ENCODE measurements at places on chromosomes 7 and 10.

- H3K4me3 ChIP-seq: no peak overlapping the region
- no peak overlapping the region for H3K27ac ChIP-seq
- no peaks in the 10 kb centered on the region for H3K4me1 ChIP-seq
- H3K36me3 ChIP-seq: no peaks in the 10 kb centered on the region
- no peak for DNase-seq
- no peaks in the 10 kb centered on the region for H3K27me3 ChIP-seq
These were observed 27.1 kb downstream of the MET start for GRCh38 chr7:116698930-116699721.

- H3K4me1 ChIP-seq: no peaks in the 10 kb centered on the region
- no peak overlapping the region for H3K27ac ChIP-seq
- peaks cover 15% of the 10 kb centered on the region for H3K27me3 ChIP-seq
These were observed 251.7 kb downstream of the SNX10 start for GRCh38 chr7:26543340-26543739.

- H3K4me1 ChIP-seq: no peaks in the 10 kb centered on the region
- H3K27me3 ChIP-seq: no peaks in the 10 kb centered on the region
- no peak overlapping the region for H3K27ac ChIP-seq
- DNase-seq: no peak
- no peak overlapping the region for H3K4me3 ChIP-seq
These were observed 2.5 kb upstream of the UCMA start for GRCh38 chr10:13236638-13237037.

- H3K36me3 ChIP-seq: no peaks in the 10 kb centered on the region
- no peaks in the 10 kb centered on the region for H3K4me1 ChIP-seq
- H3K4me3 ChIP-seq: no peak overlapping the region
- no peaks in the 10 kb centered on the region for H3K27me3 ChIP-seq
These were observed 290.3 kb downstream of the TNS3 start for GRCh38 chr7:47291461-47292081.

DNA sequence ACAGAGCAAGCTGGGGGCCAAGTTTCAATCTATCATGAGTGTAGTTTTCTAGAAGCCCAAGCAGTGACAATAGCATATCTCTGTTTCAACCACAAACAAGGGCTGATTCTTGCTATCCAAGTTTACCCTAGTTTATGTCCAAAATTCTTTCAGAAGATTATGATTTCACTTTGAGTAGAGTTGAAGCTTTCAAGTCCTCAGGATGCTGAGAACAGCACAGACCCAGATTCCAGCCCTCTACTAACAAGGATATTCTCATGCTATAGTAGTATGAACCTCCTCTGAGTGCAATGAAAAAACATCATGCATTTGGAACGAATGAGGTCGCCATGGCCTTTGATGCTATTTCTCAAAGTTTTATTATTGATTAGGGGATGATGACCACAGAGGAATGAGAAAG, 344.1 kb upstream of the NPVF start:
- no peaks in the 10 kb centered on the region for H3K27me3 ChIP-seq
- H3K27ac ChIP-seq: no peak overlapping the region
- H3K36me3 ChIP-seq: no peaks in the 10 kb centered on the region

DNA sequence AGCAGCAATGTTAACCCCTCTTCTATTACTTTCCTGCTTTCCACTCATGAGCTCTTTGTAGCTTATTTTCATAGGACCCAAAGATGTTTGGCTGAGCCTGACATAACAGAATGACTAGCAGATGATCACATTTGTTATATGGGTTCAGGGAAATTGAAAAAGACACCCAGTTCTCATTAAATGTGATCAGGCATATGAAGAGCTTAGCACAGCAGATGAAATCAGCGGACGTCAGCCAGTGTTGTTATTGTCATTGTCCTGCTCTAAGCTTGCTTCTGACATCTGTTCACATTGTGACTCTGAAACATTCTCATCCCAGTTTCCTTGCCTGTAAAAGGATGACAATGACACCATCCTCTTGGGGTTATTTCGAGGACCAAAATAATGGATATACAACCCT, 43.5 kb downstream of the FAM241B start:
- H3K4me3 ChIP-seq: no peak overlapping the region
- peaks cover 35% of the 10 kb centered on the region for H3K27me3 ChIP-seq
- no peak overlapping the region for H3K27ac ChIP-seq
- H3K4me1 ChIP-seq: no peaks in the 10 kb centered on the region

GRCh38 chr7:116095396-116095795, 64.8 kb upstream of the TFEC start:
- no peaks in the 10 kb centered on the region for H3K27me3 ChIP-seq
- no peak for DNase-seq
- no peaks in the 10 kb centered on the region for H3K36me3 ChIP-seq
- H3K4me3 ChIP-seq: no peak overlapping the region

DNA sequence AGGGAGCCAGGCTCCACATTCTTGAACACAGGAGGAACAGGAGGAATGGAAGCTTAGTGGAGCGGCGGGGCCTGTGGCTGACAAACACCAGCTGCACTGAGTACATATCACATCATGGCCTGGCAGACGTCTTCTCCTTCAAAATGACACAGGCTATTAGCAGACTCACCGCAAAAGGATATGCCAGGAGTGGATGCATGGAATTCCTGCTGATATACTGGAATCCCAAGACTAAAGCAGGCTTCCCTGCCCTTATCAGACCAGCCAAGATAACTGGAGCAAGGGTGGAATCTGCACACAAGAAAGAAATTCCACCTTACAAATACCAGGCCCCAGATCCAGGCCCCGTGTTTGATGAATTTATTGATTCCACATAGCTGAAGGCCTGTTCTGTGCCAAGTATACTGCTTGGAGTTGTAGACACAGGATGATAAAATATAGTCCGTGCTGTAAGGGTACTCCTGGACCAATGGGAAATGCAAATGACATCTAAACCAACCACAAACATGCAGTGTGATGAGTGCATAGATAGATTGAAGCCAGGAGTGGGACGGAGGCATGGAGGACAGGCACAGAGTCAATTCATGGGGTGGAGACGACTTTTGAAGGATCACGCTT, 480.5 kb upstream of the ZMIZ1 start:
- DNase-seq: no peak
- H3K27ac ChIP-seq: no peak overlapping the region
- H3K4me1 ChIP-seq: no peaks in the 10 kb centered on the region
- H3K36me3 ChIP-seq: no peaks in the 10 kb centered on the region

- H3K36me3 ChIP-seq: no peaks in the 10 kb centered on the region
- no peak overlapping the region for H3K27ac ChIP-seq
- no peak overlapping the region for H3K4me3 ChIP-seq
- H3K4me1 ChIP-seq: no peaks in the 10 kb centered on the region
These were observed 108.8 kb downstream of the EGFR start for GRCh38 chr7:55127622-55128081.

DNA sequence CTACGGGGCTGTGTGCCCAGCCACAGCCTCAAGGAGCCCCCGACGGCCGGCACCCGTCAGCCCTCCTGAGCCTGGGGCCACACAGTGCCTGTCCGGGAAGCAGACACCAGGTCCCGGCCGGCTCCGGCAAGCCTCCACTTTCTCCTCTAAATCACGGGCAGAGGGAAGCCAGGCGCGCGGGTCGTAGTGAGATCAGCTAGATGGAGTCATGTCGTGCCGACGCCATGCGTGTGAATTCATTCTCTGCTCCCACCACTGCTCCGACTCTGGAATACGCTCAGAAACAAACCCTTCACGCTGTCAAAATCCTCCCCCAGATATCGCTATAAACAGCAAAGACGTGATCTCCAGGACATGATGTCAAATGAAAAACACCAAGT, 93.7 kb upstream of the DNAAF5 start:
- no peak for DNase-seq
- no peak overlapping the region for H3K27ac ChIP-seq
- H3K36me3 ChIP-seq: no peaks in the 10 kb centered on the region
- no peak overlapping the region for H3K4me3 ChIP-seq
- H3K4me1 ChIP-seq: peaks cover 4% of the 10 kb centered on the region
- H3K27me3 ChIP-seq: no peaks in the 10 kb centered on the region

DNA sequence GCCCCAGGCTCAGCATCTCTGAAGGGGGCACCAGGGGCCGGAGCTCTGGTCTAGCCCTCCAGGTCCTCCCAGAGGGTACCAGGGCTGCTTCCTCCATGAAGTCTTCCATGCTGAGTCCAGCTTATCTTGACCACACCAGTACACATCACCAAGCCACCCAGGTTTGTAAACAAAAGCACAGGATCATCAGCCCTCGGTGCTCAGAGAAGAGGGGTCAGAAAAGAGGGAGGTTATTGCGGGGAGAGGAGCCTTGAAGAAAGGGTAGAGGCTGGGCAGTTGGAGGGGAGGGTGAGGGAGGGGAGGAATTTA, 23.9 kb downstream of the AQP1 start:
- H3K4me1 ChIP-seq: no peaks in the 10 kb centered on the region
- no peaks in the 10 kb centered on the region for H3K27me3 ChIP-seq
- no peak for DNase-seq
- H3K27ac ChIP-seq: no peak overlapping the region
- no peak overlapping the region for H3K4me3 ChIP-seq
- no peaks in the 10 kb centered on the region for H3K36me3 ChIP-seq

GRCh38 chr7:120723465-120724385, 134.2 kb downstream of the TSPAN12 start:
- H3K36me3 ChIP-seq: no peaks in the 10 kb centered on the region
- no peaks in the 10 kb centered on the region for H3K27me3 ChIP-seq

GRCh38 chr10:32929634-32930033, 28.4 kb downstream of the ITGB1 start:
- no peaks in the 10 kb centered on the region for H3K4me1 ChIP-seq
- no peak overlapping the region for H3K4me3 ChIP-seq
- H3K36me3 ChIP-seq: peaks cover 12% of the 10 kb centered on the region
- no peak for DNase-seq
- no peaks in the 10 kb centered on the region for H3K27me3 ChIP-seq

DNA sequence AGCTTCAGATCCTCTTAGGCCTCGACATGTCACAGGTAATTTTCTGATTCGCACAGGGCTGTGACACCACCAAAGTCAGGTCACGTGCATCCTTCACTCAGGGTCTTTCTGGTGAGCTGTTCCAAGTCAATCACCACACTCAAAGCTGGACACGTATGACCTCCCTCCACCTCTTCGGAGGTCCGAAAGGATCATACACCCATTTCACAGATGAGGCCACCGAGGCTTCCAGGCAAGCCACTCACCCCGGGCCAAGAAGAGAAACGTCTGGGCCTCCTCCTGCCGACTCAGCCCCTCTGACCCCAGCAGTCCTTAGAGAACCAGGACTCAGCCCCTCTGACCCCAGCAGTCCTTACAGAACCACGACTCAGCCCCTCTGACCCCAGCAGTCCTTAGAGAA, 74.6 kb downstream of the FOXL3 start:
- no peak for DNase-seq
- no peaks in the 10 kb centered on the region for H3K27me3 ChIP-seq
- H3K4me3 ChIP-seq: no peak overlapping the region
- H3K36me3 ChIP-seq: no peaks in the 10 kb centered on the region
- peaks cover 46% of the 10 kb centered on the region for H3K4me1 ChIP-seq
- peak overlapping the region; percentile 52 for H3K27ac ChIP-seq

DNA sequence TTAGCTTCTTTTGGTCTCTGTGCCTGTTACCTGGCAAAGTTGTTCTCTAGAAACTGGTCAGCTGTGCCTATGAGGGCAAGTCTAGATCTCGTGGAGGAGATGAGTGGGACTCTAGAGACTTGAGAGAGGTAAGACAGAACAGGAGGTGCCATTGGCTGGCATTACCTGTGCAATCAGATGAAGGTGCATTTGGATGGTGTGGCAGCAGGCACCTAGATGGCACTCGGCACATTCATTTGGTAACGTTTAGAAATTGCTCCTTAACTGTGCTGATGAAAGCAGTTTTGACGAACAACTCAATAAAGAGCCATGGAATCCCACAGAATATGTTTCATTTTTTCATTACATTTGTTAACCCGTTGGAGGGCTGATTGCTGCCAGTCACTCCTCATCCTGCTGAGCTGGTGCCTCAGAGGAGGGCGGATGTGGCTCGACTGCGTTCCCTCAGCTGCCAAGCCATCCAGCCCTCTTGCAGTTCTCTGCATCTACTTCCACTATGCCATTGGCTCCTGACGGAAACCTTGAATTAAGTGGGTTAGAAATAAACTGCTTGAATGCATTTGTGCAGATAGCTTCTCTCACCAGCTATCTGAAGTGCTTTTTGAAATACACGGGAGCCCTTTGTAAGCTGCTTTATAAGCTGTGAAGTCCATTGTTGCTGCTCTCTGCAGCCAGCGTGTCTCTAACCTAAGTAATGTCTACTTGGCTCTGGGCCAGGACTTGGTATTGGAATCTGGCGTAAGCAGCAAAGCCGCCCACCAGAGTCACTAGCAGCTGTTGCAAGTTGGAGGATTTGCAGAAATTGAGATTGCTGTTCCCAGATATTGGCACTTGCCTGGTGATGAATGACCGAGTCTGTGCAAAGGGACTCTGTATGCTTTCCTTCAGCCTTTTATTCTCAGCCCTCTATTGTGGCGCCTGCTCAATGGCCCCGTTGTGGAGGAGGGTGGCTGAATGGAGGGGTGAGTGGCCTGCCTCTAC, 87.4 kb downstream of the LRRC4 start:
- no peak overlapping the region for H3K4me3 ChIP-seq
- H3K27me3 ChIP-seq: no peaks in the 10 kb centered on the region
- H3K27ac ChIP-seq: no peak overlapping the region
- H3K36me3 ChIP-seq: no peaks in the 10 kb centered on the region

GRCh38 chr10:62457598-62457997, 83.4 kb downstream of the ZNF365 start:
- no peaks in the 10 kb centered on the region for H3K36me3 ChIP-seq
- H3K4me3 ChIP-seq: no peak overlapping the region
- DNase-seq: no peak
- no peak overlapping the region for H3K27ac ChIP-seq
- H3K27me3 ChIP-seq: no peaks in the 10 kb centered on the region
- no peaks in the 10 kb centered on the region for H3K4me1 ChIP-seq

DNA sequence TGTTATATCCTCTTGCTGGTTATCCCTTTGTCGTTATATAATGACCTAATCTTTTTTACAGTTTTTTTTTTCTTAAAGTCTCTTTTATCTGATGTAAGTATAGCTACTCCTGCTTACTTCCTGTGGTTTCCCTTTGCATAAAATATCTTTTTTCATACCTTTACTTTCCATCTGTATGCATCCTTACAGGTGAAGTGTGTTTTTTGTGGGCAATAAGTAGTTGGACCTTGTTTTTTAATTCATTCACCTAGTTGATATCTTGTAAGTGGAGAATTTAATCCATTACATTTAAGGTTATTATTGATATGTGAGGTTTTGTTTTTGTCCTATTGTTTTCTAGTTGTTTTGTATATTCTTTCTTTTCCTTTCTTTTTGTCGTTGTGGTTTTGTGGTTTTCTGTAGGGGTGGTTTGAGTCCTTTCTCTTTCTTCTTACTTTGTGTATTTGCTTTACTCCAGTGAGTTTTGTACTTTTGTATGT, 168.6 kb downstream of the MLLT10 start:
- no peaks in the 10 kb centered on the region for H3K27me3 ChIP-seq
- peaks cover 3% of the 10 kb centered on the region for H3K36me3 ChIP-seq
- peak overlapping the region; percentile 13 for H3K27ac ChIP-seq
- H3K4me3 ChIP-seq: no peak overlapping the region

DNA sequence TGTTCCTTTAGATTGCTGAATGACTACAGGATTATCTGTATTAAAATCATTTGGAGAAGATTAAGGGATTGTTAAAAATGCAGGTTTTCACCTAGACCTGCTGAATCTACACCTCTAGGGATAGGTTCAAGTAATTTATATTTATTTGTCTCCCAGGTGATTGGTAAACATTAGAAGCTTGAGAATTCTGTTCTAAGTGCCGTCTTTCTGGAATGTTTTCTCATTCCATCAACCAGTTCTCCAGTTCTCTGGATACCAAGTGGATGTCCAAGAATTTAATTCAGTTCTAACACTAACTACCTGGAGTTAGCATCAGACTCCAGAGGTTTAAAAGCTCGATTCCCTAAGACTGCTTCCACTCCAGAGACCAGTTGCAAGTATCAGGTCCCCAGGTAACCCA, 110.9 kb downstream of the PRTFDC1 start:
- DNase-seq: no peak
- no peak overlapping the region for H3K4me3 ChIP-seq
- no peaks in the 10 kb centered on the region for H3K4me1 ChIP-seq
- no peak overlapping the region for H3K27ac ChIP-seq
